GM20000 (cell line): ENCODE measurements at places on chromosomes 4 and X.
A peak's percentile ranks its signal among the peaks of the same experiment; 100 is the strongest.

GRCh38 chr4:186807808-186808629, 84.4 kb upstream of the FAT1 start:
- no peak for DNase-seq

DNA sequence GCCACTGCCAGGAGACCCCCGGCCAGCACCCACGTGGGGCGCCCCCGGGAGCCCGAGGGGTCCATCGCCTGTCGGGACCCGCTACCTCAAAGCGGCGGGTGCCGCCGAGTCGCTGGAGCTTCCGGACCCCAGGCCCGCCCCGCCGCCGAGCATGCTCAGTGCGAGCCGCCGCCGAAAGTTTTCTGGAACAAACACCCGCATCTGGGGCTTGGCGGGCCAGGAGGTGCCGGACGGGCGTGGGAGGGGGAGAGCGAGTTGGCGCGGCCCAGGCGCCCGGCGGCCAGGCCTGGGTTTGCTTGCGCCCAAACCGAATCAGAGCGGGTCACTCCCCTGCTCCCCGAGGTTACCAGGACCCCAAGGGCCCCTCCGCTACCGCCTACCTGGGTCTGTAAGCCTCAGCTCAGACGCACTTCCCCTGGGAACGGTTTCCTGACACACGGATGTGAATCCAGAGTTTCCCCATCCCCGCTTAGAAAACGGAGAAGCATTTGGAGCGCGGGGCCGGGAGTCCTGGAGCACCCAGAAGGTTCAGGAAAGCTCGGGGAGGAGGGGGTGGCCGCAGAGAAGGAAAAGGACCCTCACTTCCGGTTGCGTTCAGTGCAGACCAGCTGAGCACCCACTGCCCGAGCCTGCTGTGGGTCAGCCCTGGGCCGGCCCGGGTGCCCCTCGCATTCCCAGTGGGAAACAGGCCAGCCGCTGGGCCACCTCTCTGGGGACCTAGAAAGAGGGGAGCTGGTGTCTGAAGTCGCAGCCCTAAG, at the start of gene EVC2:
Gene EVC2, minus strand, starts transcription at position 111 of the 758 bp plus-strand sequence. Its CDS starts 46 bp downstream, at position 65.
- DNase-seq = peak; percentile 61

- no peak for DNase-seq
Measured at GRCh38 chr4:69910016-69910782, 20.7 kb upstream of the CSN1S1 start.

GRCh38 chr4:60992037-60992436, 208.1 kb upstream of the ADGRL3 start:
- no peak for DNase-seq

- DNase-seq = no peak
Measured at GRCh38 chr4:6606465-6607235, 31.7 kb downstream of the MAN2B2 start.

DNA sequence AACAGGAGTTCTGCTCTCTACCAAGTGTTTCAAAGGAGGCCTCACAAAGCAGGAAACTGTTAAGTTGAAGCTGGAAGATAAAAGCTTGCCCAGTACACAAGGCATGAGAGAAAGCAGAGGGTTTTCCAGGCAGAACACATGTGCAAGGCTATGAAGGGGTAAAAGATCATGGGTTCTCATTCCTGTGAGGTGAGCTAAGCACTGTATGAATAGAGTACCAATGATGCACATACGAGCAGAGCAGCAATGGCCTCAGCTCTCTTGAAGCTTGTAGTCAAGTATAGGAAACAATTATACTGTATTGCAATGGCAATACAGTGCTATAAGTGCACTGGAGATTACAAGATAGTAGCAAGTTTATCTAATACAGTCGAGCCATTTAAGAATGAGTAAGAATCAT, 18.0 kb downstream of the TTC29 start:
- DNase-seq = no peak

- no peak for DNase-seq
Measured at GRCh38 chr4:107546638-107547037, 173.4 kb downstream of the PAPSS1 start.

DNA sequence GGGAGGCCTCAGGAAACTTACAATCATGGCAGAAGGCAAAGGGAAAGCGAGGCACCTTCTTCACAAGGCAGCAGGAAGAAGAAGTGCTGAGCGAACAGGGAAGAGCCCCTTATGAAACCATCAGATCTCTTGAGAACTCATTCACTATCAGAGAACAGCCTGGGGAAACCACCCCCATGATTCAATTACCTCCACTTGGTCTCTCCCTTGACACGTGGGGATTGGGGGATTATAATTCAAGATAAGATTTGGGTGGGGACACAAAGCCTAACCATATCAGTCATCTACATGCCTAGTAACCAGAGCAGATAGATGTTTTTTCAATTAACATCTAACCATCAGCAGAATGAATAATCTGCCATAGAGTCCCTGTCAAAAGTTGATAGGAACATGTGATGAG, 30.4 kb downstream of the FAM13A start:
- no peak for DNase-seq

GRCh38 chrX:77788050-77788449, 2.0 kb upstream of the ATRX start:
- no peak for DNase-seq

- DNase-seq = no peak
Measured at GRCh38 chrX:130155564-130155963, 10.1 kb downstream of the AIFM1 start.

DNA sequence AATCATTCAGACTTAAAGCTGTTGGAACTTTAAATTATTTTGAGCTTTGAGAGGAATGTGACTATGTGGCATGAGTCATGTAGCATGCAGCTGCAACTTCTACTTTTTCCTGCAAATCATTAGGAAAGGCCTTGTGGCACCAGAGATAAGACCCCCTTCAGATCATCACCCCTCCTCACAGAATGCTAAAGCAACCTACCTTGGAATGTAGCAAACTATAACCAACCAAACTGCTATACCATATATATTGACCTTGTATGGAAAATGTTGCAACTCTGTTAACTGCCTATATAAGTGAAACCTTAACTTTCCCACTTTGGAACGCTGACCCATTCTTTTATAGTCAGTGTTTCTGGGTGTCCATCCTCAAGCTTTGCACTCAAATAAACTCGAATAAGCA, 32.0 kb downstream of the ATXN3L start:
- DNase-seq = no peak

DNA sequence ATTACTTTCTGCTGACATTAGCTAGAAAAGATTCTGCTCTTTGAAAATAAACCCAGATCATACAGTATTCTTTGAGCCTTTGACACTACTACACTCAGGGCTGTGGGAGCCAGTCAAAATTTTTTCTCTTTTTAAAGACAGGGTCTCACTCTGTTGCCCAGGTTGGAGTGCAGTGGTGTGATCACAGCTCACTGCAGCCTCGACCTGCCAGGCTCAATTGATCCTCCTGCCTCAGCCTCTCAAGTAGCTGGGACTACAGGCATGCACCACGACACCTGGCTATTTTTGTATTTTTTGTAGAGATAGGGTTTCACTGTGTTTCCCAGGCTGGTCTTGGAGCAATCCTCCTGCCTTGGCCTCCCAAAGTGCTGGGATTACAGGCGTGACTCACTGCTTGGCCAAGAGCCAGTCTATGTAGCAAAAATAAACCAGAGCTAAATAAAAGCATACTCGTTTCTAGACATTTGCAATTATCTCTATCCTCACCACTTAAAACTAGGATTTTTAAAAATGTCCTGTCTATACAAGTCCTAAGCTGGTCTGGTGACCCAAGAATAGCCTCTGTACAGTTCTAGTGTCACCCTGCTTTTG, 43.2 kb downstream of the AKAP4 start:
- no peak for DNase-seq

GRCh38 chrX:81377329-81377728, 175.4 kb downstream of the SH3BGRL start:
- DNase-seq = peak; percentile 2

- no peak for DNase-seq
Measured at GRCh38 chr4:140335076-140335475, 38.4 kb upstream of the SCOC start.

DNA sequence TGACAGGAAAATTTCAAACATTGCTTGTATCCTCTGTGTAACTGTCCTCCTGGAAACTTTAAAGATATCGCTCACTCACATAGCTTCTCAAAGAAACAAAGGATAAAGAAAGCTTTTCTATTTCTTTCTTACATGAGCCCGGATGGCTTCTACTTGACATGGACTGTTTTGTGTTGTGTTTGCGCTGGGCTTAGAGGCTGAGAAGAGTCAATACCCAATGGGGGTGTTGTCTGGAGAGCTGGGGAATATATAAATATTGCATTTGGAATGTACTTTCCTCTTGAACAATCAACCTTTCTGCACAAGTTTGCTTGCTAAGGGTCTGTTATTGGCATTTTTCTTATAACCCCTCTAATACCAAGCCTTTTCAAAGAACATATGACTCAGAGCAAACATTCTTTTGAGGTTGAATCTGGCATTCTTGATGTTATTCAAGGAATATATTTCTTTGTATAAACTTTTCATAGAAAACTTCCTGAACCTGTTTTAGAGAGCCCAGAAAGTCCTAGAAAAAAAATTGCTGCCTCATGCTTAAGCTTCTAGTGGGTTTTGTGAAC, 331.9 kb downstream of the PACRGL start:
- no peak for DNase-seq

DNA sequence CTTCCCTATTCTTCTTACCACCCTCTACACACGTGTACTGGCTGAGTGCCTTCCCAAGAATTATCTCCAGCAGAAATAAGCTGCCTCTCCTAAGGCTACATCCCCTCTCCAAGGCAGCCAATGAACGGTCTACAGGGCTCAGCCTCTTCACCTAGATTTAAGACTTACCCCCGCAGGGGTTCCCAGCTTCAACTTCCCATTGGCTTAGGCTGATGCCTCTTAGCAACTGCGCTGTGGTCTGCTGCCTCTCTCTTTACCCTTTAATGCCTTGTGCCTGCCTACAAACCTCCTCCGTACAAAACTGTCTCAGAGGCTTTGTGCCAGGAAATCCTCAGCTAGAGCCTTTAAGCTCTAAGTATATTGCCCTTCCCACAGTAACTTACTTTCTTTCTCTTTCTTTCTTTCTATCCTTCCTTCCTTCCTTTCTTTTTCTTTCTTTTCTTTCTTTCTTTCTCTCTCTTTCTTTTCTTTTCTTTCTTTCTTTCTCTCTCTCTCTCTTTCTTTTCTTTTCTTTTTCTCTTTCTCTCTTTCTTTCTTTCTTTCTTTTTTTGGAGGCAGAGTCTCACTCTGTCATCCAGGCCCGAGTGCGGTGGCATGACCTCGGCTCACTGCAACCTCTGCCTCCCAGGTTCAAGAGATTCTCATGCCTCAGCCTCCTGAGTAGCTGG, 15.1 kb upstream of the PIGA start:
- DNase-seq = no peak

GRCh38 chr4:158159718-158160094, 13.1 kb downstream of the GASK1B start:
- no peak for DNase-seq

DNA sequence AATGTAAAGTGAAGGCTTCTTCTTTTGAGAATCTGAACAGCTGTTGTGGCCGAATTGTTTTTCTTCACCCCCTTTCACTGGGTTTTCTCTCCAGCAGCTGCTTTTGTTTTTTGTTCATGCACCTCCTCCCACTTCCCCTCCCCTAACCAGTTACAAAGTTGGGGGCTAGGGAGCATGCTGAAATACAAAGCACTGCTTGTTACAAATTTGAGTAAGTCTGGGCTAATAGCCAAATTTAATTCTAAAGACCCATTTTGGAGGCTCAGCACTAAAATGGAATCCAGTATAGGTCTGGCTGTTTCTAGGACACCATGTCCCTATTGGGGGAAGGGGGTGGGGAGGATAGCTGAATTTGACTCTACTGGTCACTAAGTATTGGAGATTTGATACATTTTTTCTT, 89.2 kb upstream of the GPM6B start:
- no peak for DNase-seq

DNA sequence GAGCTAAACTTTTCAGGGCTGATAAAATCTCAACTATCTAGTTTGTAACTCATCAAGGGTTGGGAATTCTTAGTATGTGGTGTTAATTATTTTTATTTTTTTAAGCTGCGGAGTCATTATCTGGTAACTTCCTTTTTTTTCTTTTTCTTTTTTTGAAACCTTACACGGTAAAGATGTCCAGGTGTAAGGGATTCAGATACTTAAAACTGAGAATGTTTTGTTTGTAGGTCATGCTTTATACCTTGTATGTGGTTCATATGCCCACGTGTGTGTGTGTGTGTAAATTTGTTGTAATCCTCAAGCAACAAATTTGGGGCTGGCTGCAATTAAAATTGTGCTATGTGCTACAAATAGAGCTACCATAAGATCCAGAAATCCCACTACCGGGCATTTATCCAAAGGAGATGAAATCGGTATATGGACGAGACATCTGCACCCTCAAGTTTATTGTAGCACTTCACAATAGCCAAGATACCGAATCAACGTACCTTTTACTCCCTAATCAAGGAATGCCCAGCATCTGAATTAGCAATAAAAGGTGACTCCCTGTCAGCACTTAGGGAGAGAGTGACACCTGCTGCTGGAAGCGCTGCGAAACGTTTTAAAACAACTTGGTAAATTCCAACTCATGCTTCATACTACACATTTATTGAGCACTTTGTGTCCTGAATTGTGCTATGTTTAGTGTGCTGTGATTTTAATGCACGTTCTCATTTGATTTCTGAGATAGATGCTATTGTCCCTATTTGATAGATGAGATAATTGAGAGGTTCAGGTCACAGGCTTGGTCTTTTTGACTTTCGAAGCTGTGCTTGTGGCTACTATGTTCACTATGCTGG, 16.1 kb downstream of the MSMO1 start:
- no peak for DNase-seq

DNA sequence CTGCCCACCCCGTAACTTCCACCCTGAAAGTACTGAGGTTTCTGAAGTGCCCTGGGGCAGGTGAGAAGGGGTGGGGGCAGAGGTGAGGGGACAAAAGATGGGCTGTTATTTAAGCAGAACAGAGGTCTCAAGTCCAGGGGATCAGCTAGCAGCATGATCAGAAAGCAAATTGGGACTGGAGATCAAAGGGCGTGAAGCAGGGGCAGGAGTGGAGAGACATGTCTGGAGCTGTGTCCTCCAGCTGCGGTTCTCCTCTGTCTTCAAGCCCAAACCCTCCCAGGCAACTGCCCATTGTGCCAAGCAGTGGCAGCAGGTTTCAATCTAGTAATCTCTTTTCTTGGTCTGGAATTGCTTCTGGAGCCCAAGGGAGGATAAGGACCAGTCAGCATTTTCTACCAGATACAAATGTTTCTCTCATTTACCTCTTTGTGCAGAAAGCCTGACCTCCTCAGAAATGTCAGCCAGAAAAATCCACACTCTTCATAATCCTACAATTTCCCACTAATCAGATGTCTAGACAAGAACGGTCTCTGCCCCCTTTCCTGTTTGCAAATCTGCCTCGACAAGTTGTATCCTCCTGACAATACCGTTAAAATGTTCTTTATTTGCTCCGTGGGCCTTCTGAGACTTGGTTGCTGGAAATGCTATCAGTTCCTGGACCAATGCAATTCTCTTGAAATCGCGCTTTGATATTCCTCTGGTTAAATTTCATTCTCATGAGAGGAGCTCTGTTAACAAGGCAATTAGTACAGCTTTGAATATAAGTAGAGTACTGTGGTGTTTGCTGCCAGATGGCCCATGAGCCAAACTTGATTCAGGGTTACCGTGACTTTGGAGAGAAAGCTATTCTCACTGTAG, 23.2 kb upstream of the RASL11B start:
- no peak for DNase-seq
